Activated T-helper 1 cell treated with anti-CD3 and anti-CD28 coated beads, Interleukin-2, amount 50 U/mL, for 16 hours (primary cell): ENCODE measurements at places on chromosomes 11 and 22.

DNA sequence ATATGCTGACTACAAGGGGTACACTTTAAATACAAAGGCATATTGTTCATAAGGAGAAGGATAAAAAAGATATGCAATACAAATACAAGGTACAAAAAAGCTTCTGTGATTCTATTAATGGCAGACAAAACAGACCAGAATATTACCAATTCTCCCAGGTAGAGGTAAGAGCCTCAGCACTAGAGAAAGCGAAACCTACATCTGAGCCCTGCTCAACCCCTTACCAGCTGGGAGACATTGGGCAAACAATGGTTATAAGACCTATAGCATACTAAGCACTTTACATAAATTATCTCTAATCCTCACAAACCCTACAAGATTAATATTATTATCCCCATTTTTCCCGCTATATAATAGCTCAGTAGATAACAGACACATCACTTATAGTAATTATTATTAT lies 41.2 kb upstream of the LRRC55 start:
- DNase-seq = no peak

- DNase-seq = no peak
Observed at GRCh38 chr22:41659941-41660340, 28.7 kb downstream of the SNU13 start.

DNA sequence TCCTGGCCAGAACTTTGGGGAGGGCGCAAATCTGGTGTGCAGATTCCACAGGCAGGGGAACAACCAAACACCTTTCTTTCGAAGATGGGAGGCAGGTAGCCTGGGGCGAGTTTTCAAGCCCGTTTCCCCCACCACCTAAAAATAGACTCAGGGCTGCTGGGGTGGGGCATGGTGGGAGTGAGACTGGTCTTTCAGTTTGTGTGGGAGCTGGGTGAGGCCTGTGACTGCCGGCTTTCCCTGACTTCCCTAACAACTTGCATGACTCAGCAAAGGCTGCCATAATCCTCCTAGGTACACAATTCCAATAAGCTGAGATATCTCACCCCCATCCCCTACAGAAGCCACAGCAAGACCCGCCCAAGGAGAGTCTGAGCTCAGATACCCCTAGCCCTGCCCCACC lies 4.3 kb upstream of the OR5B12 start:
- DNase-seq = no peak

DNA sequence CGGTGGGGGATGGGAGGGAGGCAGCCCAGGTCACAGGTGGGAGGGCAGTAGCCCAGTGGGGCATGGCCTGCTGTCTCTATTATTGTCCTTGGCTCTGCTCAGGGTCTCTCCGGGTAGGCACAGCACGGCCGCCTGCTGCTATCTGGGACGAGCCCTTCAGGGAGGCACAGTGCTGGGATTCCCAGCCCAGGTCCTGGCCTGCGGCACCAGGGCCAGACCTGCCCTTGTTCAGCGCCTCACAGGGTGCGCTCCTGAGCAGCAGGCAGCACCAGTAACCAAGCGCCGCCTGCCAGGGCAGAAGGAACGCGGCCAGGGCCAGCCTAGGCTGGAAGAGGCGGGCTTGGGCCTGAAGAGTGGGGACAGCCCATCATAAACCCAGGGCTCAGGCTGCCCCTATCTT lies 151.0 kb downstream of the MPPED1 start:
- no peak for DNase-seq

DNA sequence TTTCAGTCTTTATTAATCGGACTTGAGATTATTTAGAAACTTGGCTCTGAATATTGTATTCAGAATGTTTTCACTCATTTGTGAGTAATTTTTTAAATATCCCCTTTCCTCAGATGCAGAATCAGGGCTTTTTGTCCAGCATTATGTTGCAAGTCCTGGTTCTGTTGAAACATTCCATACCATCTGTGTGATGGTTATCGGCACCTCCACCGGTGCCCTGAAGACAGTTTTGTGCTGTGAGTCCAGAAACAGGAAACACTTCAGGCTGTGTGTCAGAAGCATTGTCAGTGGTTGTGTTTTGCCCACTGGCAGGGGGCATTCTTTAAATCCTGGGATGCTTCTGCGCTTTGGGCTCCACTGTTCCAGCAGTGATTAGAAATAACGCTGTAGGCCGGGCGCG lies 20.4 kb downstream of the CDPF1 start:
- no peak for DNase-seq

- DNase-seq = no peak
Observed at GRCh38 chr11:120215634-120216033, 4.8 kb downstream of the OAF start.

DNA sequence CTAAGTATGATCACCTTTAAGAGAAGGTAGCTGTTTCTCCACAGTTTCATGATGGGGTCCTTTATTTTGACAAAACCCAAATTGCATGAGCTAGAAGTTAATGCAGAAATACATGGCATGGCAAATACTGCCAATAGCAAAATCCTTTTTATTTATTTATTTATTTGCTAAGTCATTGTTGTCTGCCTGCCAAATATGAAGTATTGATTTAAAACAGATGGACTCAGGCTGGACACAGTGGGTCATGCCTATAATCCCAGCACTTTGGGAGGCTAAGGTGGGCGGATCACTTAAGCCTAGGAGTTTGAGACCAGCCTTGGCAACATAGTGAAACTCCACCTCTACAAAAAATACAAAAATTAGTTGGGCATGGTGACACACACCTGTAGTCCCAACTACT lies 52.4 kb downstream of the LARGE2 start:
- no peak for DNase-seq

- no peak for DNase-seq
Observed at GRCh38 chr11:93515441-93516025, 27.7 kb downstream of the SMCO4 start.

GRCh38 chr22:25485626-25486545 lies 78.6 kb upstream of the GRK3 start:
- no peak for DNase-seq

GRCh38 chr22:21741790-21742189 lies 6.2 kb upstream of the YPEL1 start:
- no peak for DNase-seq

GRCh38 chr22:35582861-35583670 lies 34.1 kb downstream of the MB start:
- peak; percentile 18 for DNase-seq

DNA sequence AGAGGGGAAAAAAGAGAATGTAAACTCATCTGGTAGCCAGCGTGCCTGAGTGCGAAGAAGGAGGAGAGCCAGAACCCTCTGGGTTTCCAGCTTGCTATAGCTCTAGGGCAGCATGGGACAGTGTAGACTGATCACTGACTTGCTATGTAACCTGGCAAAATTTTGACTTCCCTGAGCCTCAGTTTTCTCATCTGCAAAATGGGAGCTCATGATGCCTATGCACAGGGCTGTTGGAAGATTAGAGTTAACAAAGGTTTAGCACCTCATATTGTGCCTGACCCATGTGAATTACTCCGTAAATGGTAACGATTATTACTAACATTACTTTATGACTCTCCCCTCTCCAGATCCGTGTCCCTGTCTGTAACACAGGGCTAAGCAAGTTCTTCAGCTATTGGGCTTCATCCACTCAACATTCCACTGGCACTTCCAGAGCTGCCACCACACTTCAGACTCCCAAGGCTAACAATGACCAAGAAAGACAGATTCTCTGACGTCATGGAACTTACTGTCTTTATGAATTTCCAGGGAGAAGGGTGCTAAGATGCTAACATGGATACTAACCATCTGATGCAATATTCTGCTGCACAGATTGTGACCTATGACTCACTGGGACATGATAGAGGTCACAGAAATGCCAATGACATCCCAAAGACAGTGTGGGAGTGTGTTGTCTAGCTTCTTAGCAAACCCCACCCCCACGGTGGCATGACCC lies 195.2 kb downstream of the TRIM29 start:
- no peak for DNase-seq

DNA sequence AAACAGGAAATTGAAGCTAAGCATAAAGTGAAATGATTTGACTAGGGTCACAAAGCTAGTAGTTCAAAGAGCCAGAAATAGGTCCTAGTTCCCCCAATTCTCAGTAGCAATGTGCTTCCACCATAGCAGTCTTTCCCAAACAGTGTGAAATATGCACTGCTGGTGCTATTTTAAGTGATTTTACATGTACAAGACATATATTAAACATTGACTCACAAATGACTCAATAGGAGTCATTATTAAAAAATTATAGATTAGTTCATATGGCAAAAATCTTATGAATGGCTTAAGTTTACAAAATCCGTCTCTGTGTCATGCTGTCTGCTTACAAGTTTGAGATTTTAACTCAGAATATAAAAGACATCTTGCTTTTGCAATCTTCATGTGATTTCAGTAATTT lies 21.4 kb downstream of the KIF18A start:
- DNase-seq = no peak

DNA sequence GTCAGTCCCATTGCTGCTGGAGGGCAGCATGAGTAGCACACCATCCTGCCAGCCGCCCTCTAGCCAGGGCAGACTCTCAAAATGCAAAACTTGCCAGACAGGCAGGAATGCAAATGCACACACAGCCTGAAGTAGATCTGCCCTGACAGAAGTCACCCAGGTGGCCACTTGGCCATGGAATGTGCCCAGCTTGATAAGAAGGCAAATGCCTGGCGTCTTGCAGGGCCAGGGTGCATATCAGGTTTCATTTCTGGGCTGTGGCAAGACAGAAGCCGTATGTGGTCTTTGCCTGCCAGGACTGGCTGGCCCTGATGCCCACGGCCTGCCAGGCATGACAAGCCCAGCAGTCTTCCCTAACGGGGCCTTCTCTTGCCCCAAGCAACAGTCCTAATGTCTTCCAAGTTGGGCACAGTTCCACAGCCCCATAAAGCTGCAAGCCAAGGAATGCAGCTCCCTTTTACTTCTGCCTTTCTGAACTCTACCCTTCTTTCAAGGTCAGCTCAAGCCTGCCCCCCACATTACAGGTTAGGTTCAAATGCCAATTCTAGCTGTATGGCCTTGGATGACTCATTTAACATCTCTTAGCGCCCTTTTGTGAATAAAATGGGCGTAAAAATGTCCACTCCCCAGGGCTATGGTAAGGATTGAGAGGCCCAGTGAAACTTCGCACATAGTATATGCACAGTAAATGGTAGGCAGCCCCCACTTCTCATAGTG lies 29.7 kb downstream of the POU2AF3 start:
- no peak for DNase-seq

DNA sequence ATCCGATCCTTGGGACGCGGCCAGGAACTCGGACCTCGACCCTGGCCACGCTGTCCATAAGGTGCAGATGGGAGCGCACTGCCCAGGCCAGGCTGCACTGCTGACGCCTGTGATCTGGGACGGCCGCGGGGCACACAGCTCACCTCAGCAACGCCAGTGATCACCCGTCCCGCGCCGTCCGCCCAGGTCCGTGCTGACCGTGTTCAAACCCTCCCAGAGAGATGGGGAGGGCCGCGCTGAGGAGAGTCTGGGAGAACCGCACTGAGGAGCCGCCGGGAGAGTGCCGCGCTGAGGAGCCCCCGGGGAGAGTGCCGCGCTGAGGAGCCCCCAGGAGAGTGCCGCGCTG lies 636 bp downstream of the KCNQ1OT1 start:
- no peak for DNase-seq

- DNase-seq = no peak
Observed at GRCh38 chr22:33076343-33076742, 18.2 kb upstream of the SYN3 start.

- DNase-seq = no peak
Observed at GRCh38 chr11:11137339-11137738, 215.7 kb downstream of the CSNK2A3 start.

DNA sequence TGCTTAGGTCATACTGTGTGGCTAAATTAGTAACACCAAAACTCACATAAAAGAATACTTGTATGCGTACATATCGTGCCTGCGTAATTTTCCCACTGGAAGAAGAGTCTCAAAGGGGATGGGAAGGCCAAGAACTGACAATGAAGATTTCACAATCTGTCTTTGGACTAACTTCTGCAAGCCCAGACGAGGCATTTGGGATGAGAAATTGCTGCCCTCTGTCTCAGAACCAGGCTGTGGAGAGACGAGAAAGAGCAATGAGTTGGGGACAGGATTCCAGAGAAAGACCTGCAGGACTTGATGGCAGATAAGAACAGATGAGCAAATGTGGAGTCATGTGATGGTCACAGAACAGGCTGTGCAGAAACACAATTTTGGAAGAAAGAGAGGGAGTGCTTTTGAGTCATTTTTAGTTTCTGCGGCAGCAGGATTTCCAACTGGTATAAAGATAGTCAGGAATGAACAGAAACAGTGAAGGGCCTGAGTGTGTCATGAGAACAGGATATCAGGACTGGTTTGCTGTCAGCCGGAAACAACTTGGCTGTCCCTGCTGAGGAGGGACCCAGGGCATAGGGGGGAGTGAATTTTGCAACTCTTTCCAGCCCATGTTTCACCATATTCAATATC lies 82.7 kb upstream of the CTSC start:
- no peak for DNase-seq

- DNase-seq = no peak
Observed at GRCh38 chr11:98536023-98536422, 484.7 kb upstream of the CNTN5 start.

DNA sequence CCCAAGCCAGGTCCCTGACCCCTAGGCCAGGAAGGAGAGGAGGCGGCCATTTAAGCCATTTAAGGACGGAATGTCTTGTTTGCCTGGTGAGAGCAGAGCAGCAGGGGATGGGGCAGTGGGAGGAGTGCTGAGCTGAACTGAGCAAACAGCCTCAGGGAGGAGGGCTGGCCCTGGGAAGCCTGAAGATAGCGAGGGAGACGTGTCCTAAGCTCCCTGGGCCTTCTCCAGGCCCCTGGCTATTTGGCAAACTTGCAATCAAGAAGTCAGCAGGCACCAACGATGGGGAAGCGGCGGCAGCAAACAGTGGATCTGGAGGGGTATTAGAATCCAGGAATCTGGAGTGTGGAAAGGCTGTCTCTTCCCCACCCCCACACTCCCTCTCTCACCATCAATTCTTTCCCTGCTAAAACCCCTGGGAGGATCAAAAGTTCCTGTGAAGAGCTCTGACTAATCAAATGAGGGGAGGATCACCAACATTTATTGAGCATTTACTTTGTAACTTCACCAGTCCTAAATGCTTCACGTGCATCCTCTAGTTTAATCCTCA lies 8.8 kb downstream of the BCL9L start:
- DNase-seq = no peak

- DNase-seq = no peak
Observed at GRCh38 chr11:71432761-71433647, 15.2 kb downstream of the DHCR7 start.

DNA sequence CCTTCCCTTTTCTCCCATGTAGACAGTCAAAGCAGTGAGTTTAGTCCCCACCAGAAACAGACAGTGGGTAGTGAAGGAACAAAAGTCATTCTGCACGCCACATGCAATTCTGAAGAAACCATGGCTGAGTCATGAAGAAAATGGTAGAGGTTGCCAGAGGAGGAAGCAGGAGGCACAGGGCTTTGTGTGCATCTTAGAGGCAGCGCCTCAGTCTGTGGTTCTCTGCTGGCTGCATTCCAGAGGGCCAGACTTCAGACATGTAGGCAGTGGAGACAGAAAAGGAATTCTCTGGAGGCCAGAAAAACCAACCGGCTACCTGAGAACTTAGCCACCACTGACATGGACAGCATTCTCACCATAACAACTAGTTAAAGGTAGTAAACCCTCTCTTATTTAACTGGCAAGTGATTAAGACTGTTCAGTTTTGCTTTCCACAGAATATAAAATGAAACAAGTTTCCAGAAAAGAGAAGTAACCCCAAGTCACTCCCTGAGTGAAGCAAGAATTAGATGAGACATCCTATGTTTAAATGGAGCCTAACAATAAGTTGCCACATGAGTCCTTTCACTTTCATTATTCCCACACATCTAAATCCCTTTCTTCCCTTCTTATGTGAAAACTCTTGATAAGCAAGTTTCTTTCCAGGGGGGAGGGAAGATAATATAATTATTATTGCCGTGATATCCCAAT lies 556.1 kb downstream of the SOX6 start:
- no peak for DNase-seq
